Activated gamma-delta T cell treated with anti-CD3 and anti-CD28 coated beads, Interleukin-2, amount 50 U/mL, for 16 hours (primary cell): ENCODE measurements at places on chromosomes 5 and 9.
A peak's percentile ranks its signal among the peaks of the same experiment; 100 is the strongest.

- no peak for DNase-seq
These were observed 817.1 kb upstream of the CDH9 start for GRCh38 chr5:27855491-27855890.

DNA sequence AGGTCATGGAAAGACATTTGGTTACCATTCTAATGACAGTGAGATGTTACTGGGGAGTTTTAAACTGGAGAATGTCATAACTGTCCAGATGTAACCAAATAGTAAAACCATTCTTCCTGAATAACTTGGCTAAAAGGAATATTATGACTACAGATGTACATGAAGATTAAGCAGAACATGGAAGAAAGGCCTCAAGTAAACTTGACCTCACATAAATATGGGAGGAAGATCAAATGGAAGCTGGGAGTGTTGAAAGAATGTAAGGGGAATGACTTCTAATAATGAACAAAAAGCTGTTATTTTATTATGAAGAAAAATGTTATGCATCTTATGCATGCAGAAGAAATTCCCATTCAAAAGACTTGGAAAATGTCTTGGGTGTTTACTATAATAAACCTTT, 107.7 kb upstream of the CDKN2B start:
- no peak for DNase-seq

- DNase-seq: no peak
These were observed 21.1 kb upstream of the TLR4 start for GRCh38 chr9:117682955-117683710.

GRCh38 chr5:158755986-158756385, 343.7 kb downstream of the EBF1 start:
- no peak for DNase-seq

GRCh38 chr5:60522292-60522905, 177.6 kb downstream of the DEPDC1B start:
- no peak for DNase-seq

- no peak for DNase-seq
These were observed 234.9 kb downstream of the YTHDC2 start for GRCh38 chr5:113748403-113748802.

- peak; percentile 18 for DNase-seq
These were observed 19.8 kb downstream of the TRIP13 start for GRCh38 chr5:912280-913091.

GRCh38 chr5:90022002-90022710, 387.4 kb downstream of the CETN3 start:
- DNase-seq: no peak

DNA sequence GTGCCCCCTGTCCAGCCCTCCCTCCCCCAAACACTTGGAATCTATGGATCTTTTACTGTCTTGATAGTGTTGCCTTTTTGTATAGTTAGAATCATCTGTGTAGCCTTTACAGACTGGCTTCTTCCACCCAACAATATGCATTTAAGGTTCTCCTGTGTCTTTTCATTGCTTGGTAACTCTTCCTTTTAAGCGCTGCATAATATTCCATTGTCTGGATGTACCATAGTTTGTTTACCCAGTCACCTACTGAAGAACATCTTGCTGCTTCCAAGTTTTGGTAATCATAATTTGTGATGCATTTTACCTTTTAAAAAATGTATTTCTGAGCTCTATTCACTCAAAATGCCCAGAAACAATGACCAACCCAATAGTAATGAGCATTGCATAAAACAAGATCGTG, 17.7 kb upstream of the LMX1B start:
- no peak for DNase-seq

DNA sequence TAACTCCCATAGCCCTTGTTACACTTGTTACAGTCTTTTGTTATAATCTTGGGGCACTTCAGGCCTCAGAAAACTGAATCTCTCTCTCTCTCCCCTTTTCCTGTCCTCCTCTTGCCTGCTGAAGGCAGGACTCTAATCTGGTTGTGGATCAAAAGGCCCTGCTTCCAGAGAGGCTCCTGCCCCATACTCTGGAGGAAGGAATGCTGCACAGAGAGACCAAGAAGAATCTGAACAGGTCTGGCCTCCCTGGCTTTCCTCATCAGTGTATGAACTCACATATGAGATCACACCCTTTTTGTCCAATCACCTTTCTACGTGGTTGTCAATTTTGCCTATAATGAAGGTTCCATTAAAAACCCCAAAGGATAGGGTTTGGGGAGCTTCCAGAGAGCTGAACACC, 26.2 kb upstream of the LVRN start:
- DNase-seq: no peak

- DNase-seq: no peak
These were observed 1275.0 kb upstream of the CDH9 start for GRCh38 chr5:28313321-28313951.

GRCh38 chr5:179271821-179272325, 73.4 kb downstream of the ADAMTS2 start:
- DNase-seq: no peak

DNA sequence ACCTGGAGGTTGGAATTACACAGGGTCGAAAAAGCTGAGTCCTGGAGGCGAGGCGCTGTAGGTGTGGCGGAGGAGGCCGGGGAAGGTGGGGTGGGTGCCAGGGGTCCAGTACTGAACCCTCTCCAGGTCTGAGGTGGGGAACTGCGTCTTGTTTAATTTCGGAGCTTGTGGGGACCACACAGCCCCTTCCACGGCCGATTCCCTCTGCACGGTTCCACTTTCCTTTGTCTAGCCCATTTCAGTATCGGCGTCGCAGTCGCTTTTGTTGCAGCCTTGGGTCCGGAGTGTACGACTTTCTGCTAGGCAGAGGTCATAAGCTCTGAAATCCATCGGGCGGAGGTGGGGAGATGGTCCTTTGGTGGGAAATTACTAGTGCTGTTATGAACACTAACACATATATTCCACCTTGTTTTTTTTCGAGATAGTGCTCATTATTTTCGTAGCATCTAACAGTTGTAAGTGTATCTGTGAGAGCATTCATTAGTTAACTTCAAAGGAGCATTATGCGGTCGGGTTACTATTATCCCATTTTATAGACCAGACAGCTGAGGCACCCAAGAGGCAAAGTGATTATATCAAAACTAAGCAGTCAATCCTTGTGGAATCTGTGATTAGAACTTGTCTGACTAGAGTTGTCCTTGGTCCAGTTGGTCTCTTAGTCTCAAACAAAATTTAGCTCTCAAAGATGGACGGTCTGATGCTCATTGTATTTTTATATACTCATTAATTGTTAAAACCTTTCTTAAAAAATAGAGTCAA, 737 bp downstream of the RNF180 start:
- DNase-seq: no peak

GRCh38 chr5:56012281-56012963, 17.7 kb upstream of the IL6ST start:
- DNase-seq: no peak

DNA sequence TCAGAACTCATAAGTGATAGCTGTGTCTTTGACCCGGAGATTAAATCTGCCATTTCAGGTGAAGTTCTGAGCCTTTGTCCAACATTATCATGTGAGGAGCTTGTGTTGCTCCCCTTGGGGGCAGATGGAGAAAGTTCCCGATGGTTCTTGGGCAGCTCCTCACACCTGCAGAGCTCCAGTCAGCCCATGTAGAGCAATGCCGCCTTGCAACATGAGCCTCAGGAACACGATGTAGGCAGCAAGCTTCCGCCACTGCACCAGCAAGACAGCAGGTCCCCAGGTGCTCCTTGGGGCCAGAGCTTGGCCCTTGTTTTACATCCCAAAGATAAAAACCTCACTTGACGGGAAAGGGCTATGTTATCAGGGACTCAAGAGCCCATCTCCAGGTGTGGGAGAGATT, 292.7 kb downstream of the IRX1 start:
- DNase-seq: no peak

GRCh38 chr5:123365156-123365555, 58.0 kb downstream of the CEP120 start:
- DNase-seq: no peak

GRCh38 chr5:35303152-35303551, 72.9 kb upstream of the PRLR start:
- no peak for DNase-seq

- no peak for DNase-seq
These were observed 164.1 kb upstream of the ZNF618 start for GRCh38 chr9:113712053-113712452.

DNA sequence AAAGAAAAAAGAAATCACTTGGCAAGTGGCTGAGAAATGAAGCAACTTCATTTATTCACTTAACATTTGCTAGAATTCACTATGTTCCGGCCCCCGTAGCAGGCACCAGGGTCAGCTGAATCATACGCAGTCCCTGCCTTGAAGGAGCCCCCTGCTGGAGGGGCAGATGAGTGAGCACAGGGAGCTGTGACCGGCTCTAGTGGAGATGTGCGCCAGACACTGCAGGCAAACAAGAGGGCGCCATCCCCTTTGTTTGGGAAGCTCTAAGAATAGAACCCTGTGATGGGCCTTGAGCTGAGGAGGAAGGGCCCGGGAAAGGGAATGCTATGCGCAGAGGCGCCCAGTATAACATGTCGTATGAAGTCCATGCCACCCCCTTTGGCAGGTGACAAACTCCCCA, 20.2 kb upstream of the RPL26L1 start:
- no peak for DNase-seq

DNA sequence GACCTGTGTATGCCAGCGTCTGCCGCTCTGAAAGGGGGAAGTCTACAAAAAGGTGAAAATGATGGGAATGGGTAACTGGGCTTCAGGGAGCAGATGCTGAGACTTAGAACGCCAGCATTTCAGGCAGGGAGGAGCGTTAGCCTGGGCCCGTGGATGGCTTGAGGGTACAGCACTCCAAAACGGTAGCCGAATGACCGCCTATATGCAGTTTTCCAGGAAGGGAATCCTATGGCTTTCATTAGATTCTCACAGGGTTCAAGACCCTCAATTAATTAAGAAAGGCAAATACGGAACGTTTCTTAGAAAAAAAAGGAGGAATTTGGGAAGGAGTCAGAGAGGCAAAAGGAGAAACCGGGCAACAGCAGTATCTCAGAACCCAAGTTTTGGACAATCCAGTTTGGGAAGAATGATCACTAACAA, 639 bp downstream of the AMACR start:
- no peak for DNase-seq
